ENCODE measurements at places on chromosomes 7 and 10. TPM values are rescaled to one million over a fixed set of nuclear protein-coding genes. Genes with fewer than 3 reads are reported as not detected.

FEZF1 gene
- not detected for polyA plus RNA-seq

GIMAP8 gene
- polyA plus RNA-seq = 12.7 TPM

LRRD1 gene
- polyA plus RNA-seq = not detected

ENO4 gene
- polyA plus RNA-seq = 0.16 TPM

GARIN1A gene
- 0.44 TPM for polyA plus RNA-seq

SLC26A5 gene
- polyA plus RNA-seq = 0.04 TPM

CBX3 gene
- 37.3 TPM for polyA plus RNA-seq

ZNF117 gene
- polyA plus RNA-seq = 5.2 TPM

SYCE1 gene
- 2.2 TPM for polyA plus RNA-seq

HACD1 gene
- polyA plus RNA-seq = 17.4 TPM

WEE2 gene
- not detected for polyA plus RNA-seq

SGMS1 gene
- polyA plus RNA-seq = 6.6 TPM

CCL24 gene
- 0.20 TPM for polyA plus RNA-seq

PLPP4 gene
- polyA plus RNA-seq = not detected

RAB18 gene
- polyA plus RNA-seq = 33.0 TPM

OR2A7 gene
- 1.2 TPM for polyA plus RNA-seq

ADAM22 gene
- 0.90 TPM for polyA plus RNA-seq

MALRD1 gene
- 0.06 TPM for polyA plus RNA-seq

HIP1 gene
- polyA plus RNA-seq = 4.1 TPM

DNAJC12 gene
- 3.0 TPM for polyA plus RNA-seq

PPP1R9A gene
- 3.2 TPM for polyA plus RNA-seq

TEX47 gene
- not detected for polyA plus RNA-seq

ASIC3 gene
- polyA plus RNA-seq = 7.6 TPM

LRRC18 gene
- polyA plus RNA-seq = not detected

ECD gene
- polyA plus RNA-seq = 7.2 TPM

AKR1D1 gene
- polyA plus RNA-seq = not detected

TYW1B gene
- 0.79 TPM for polyA plus RNA-seq

ASAH2 gene
- 0.40 TPM for polyA plus RNA-seq

FKBP6 gene
- 0.03 TPM for polyA plus RNA-seq

FOXL3 gene
- polyA plus RNA-seq = not detected

SEMA4G gene
- 1.6 TPM for polyA plus RNA-seq

LLCFC1 gene
- not detected for polyA plus RNA-seq

POM121 gene
- polyA plus RNA-seq = 31.3 TPM

TMEM176B gene
- polyA plus RNA-seq = 9.1 TPM

OR2A5 gene
- polyA plus RNA-seq = not detected

IDE gene
- 8.4 TPM for polyA plus RNA-seq

PAX4 gene
- not detected for polyA plus RNA-seq

SFTPD gene
- polyA plus RNA-seq = 1.2 TPM

CDHR3 gene
- 1.5 TPM for polyA plus RNA-seq

SLC16A12 gene
- polyA plus RNA-seq = 12.6 TPM

IFIT1 gene
- polyA plus RNA-seq = 30.5 TPM

PCLO gene
- 1.4 TPM for polyA plus RNA-seq

GFRA1 gene
- polyA plus RNA-seq = 13.9 TPM

VAX1 gene
- not detected for polyA plus RNA-seq

NODAL gene
- polyA plus RNA-seq = not detected

HOXA5 gene
- polyA plus RNA-seq = 3.1 TPM

CALHM1 gene
- not detected for polyA plus RNA-seq

HECW1 gene
- polyA plus RNA-seq = 0.22 TPM

RASA4B gene
- polyA plus RNA-seq = 17.1 TPM

GDF2 gene
- polyA plus RNA-seq = not detected

GPR37 gene
- 0.62 TPM for polyA plus RNA-seq

SNX10 gene
- 18.2 TPM for polyA plus RNA-seq

FXYD4 gene
- polyA plus RNA-seq = not detected

ANKRD26 gene
- polyA plus RNA-seq = 3.1 TPM

HOXA13 gene
- polyA plus RNA-seq = 0.03 TPM

ANK3 gene
- 7.9 TPM for polyA plus RNA-seq

A1CF gene
- polyA plus RNA-seq = not detected

LUC7L2 gene
- polyA plus RNA-seq = 20.1 TPM
